Cardiac septum (tissue), 1 donor: ENCODE measurements at places on chromosomes 1 and 21. TPM values are rescaled to one million over a fixed set of nuclear protein-coding genes. Genes with fewer than 3 reads are reported as not detected.

- DNase-seq, result peak; percentile 60
Observed at GRCh38 chr1:204223129-204223860, 9.5 kb upstream of the GOLT1A start.

GRCh38 chr1:211577819-211578639 is 932 bp downstream of the SLC30A1 start:
- DNase-seq, result peak; percentile 92

- no peak for DNase-seq
Observed at GRCh38 chr1:205267306-205267902, 39.7 kb downstream of the TMCC2 start.

DNA sequence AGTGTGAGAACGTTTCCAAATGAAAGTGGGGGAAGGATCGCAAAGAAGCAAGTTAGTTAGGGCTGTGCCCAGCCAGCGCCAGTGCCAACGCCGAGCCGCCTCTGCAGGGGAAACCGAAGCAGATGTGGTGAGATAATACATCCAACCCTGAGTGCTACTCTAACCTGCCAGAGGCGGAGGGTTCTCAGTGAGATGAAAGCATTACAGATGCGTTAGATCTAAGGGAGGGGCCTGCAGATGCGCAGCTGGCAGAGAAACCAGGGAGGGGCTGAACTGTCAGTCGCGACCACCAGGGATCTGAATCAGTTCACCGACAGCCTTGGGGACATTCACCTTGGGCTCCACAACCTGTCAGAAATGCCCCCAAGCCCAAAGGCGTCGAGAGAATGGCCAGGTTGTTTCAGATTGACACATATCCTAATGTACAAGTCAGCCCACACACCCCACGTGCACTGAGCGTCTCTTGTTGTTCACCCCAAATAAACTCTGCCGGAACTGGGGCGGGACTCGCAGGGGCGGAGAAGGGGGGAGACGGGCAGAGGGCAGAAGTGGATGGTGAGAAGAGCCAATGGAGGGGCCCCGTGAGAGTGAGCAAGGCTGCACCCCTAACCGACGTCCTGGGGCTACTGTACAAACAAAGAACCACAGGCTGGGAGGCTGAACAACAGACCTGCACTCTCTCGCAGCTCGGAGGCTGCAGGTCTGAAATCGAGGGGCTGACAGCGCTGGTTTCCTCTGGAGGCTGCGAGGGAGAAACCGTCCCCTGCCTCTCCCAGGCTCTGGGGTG is 8.7 kb upstream of the UMODL1 start:
- no peak for DNase-seq

GRCh38 chr1:75797273-75797588 is 549 bp downstream of the MSH4 start:
- no peak for DNase-seq

PRDM16 gene
- 12.9 TPM for total RNA-seq

EPHA2 gene
- total RNA-seq, result 26.1 TPM

ATG4C gene
- total RNA-seq, result 7.6 TPM
